ENCODE measurements at places on chromosomes 11 and 22.

- no peak for DNase-seq
Measured at GRCh38 chr22:23503142-23503541, 76.9 kb downstream of the IGLL1 start.

GRCh38 chr22:19942157-19943081 is 801 bp upstream of the TXNRD2 start:
- no peak for DNase-seq

DNA sequence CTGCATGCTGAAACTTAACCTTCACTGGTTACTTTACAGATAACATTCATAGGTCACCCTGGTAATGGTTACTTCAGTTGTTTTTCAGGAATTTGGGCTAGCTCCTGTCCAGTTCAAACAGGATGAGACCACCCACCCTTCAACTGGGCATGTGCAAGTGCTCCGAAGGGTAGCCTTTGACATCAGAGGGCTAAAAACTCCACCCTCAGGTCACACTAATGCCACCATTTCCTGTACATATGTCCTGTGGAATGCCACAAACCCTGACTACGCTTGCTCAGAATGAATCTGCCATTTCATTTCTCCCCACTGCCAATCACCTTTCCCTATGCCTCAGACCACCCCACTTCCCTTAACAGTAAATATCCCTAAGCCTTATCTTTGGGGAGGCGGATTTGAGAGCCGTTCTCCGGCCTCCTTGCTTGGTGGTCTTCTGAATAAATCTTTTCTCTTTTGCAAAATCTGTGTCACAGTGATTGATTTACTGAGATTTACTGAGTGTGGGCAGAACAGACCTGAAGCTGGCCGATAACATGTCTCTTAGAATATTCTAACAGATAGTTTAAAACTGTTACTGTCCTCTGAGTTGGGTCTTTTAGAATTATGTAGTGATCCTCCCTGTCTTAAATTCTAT is 25.4 kb upstream of the FXYD2 start:
- no peak for DNase-seq

- DNase-seq, result no peak
Measured at GRCh38 chr11:8384199-8384821, 120.6 kb upstream of the LMO1 start.

- DNase-seq, result no peak
Measured at GRCh38 chr11:47499614-47500013, 50.7 kb upstream of the RAPSN start.

- DNase-seq, result no peak
Measured at GRCh38 chr11:76361374-76361773, 19.6 kb downstream of the THAP12 start.

DNA sequence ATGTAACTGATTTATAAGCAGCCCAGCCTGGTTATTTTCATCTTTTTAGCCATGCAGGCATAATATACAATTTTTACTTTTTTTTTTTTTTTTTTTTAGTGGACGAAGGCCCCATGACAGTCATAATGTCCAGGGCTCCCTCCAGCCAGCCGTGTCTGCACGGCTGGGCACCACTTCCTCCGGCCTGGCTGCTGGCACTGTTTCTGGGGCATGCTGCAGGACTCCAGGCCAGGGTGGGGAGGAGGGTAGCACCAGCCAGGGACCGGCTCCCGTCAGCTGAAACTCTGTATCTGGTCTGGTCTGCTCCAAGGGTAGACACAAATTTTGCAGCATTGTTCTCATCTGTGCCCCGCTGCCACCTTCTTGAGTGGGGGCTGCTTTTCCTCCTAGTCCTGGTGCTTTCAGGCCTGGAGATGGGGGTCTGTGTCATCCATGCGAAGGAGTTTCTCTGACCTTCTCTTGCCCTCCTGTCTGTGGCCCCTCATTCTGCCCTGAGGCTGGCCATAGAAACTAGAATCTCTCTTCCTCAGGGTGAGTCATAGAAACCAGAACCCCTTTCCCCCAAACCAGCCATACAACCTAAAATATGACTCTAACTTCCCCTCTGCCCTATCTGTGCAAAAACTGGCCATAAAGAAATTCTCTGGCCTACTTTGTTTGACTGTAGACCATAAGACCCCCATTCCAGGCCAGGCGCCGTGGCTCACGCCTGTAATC is 9.2 kb upstream of the RRP7A start:
- DNase-seq, result no peak

- peak; percentile 43 for DNase-seq
Measured at GRCh38 chr11:102341844-102342318, 5.1 kb upstream of the BIRC2 start.

DNA sequence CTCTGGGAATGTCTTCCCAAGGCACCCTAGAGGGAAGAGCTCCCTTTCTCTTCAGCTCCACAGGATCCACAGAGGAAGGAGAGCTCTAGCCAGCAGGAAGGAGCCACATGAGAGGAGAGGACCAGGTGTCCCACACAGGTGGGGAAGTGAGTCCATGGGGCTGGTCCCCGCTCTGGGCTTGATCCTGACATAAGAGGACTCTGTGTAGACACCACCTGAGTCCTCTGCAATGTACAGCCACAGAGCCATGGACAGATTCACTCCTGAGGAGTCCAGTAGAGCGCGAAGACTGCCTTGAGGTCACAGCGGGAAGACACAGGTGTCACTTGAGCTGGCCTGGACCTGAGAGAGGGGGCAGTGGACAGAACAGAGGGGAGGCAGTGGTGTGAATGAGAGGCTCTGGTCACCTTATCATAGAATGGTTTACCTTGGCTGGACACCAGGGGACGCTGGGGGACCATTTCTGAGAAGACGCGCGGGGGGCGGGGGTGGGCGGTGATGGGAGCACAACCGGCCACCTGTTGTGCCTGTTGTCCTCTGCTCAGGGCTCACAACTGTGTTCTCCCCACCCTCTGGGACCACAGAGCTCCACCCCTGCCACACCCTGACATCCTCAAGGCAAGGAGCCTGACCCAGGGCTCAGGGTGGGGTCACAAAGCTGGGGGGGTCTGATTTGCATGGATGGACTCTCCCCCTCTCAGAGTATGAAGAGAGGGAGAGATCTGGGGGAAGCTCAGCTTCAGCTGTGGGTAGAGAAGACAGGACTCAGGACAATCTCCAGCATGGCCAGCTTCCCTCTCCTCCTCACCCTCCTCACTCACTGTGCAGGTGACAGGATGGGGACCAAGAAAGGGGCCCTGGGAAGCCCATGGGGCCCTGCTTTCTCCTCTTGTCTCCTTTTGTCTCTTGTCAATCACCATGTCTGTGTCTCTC is 128.2 kb downstream of the ZNF280B start:
- no peak for DNase-seq

GRCh38 chr11:10770626-10771254 is 19.7 kb downstream of the CTR9 start:
- no peak for DNase-seq

- no peak for DNase-seq
Measured at GRCh38 chr11:121487191-121487590, 34.4 kb upstream of the SORL1-AS1 start.

DNA sequence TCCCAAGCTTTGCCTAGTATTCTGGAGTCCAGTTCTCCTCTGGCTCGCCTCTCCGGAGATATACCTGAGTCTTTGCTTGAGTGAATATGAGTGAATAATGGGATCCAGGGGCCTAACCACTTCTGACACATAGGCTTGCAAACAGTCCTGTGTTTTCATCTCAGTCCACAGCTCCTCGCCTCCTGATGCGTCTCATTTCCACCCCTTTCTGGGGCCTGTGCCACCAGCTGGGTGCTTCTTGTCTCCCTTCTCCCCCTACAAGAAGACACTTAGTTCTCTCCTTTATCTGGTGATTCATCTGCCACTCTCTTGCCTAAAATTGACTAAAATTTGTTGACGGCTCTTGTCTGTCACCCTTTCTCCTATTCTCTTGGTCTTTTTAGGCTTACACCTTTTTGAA is 44.6 kb downstream of the SFI1 start:
- no peak for DNase-seq

GRCh38 chr11:10387206-10388083 is 67.6 kb upstream of the AMPD3 start:
- DNase-seq, result no peak
